ENCODE measurements at places on chromosomes 5 and 9. TPM values are rescaled to one million over a fixed set of nuclear protein-coding genes. Genes with fewer than 3 reads are reported as not detected.

The ZNF658 gene
- 4.0 TPM for total RNA-seq

The JAKMIP2 gene
- 0.13 TPM for total RNA-seq

The SPATA9 gene
- total RNA-seq, result 0.30 TPM

The SPATA31E1 gene
- not detected for total RNA-seq

The SGCD gene
- total RNA-seq, result 2.5 TPM

The SLC27A6 gene
- total RNA-seq, result 0.13 TPM

The THBS4 gene
- 2.1 TPM for total RNA-seq

The LIFR gene
- total RNA-seq, result 30.1 TPM

The NR4A3 gene
- 8.9 TPM for total RNA-seq

The SGTB gene
- total RNA-seq, result 26.1 TPM

The SPATA24 gene
- total RNA-seq, result 4.8 TPM

The APBA1 gene
- 14.5 TPM for total RNA-seq

The ACOT12 gene
- total RNA-seq, result 1.1 TPM

The NEURL1B gene
- 11.3 TPM for total RNA-seq

The MRPL36 gene
- total RNA-seq, result 42.7 TPM

The DMRT2 gene
- not detected for total RNA-seq

The BSPRY gene
- 0.07 TPM for total RNA-seq

The PCA3 gene
- total RNA-seq, result 0.07 TPM

Measured in smooth muscle cell of the pulmonary artery (primary cell).